ENCODE measurements at places on chromosomes 6 and 20.

DNA sequence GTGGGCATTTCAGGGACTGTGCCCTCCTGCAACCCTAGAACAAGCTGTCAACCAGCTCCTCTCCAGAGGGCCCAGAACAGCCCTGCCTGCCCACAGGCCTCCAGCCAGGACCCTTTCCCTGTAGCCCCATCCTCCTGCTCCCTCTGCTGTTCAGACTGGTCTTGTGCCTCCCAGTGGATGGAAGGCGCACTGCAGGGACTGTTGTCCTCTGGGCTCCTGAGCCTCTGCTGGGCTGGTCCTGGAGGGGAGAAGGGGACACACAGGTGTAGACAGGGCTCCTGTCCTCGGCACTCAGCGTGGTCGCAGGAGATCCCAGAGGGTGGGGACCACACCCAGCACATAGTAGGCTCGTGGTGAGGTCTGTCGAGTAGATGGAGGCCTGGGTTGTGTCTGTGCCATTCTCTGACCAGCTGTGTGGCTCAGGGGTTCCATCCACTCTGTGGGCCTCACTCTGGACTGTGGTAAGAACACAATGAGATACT is 11.5 kb downstream of the ITPR3 start:
- no peak for DNase-seq

DNA sequence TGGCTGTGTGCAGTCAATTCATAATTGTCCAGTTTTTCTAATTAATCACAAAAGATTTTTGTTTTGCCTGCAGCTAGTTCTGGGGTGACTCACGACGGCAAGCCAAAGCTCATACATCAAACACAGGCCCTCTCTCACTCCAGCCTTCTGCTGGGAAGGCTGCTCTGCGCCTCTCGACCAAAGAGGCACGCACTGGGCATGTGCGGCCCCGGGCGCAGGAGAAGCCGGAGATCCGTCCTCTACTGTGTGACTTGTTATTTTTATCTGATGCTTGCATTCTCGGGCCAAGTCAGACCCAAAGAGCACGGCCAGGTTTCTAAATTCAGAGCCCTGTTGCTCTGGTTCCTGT is 98.5 kb downstream of the TFAP2A start:
- no peak for DNase-seq

- DNase-seq, result no peak
Measured at GRCh38 chr20:62056377-62056776, 9.3 kb downstream of the TAF4 start.

GRCh38 chr20:48447456-48447855 is 380.3 kb downstream of the PREX1 start:
- DNase-seq, result no peak

GRCh38 chr20:33576432-33577125 is 85.5 kb upstream of the C20orf144 start:
- no peak for DNase-seq

GRCh38 chr6:27795697-27796494 is 116.3 kb downstream of the OR2B2 start:
- no peak for DNase-seq

DNA sequence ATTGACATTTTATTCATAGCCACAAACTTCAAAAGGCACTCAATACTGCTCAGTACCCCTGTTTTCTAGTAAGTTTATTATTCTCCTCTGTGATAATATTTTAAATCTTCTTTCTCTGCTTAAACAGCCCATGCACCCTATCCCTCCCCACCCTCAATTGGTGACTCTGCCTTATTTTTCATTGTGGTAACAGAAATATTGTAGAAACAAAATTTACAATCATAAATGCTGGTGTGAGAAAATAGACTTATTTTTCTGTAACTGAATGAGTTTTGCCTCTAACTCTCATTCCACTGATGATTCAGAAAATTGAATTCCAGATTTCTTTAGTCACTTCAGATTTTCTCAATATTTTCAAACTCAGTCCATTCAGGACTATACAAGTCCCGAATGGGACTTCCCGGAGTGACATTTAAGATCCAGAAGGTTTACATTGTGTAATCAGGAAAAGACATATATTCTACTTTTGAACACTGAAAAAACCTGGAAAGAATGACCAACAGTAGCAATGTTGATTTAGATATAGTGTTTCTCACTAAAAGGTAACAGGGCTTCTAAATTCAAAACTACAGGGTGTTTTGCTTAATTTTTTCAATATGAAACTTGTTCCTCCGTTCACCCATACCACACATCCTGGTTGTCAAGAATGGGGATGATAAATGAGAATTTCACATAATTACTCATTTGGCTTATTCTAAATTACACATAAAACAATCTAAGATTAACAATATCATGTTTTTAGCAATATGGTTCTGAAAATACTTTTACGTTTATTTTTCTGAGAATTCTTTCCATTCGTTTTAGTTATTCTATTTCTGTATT is 34.8 kb upstream of the UST start:
- no peak for DNase-seq

GRCh38 chr6:154234019-154234772 is 122.4 kb downstream of the IPCEF1 start:
- DNase-seq, result no peak

- no peak for DNase-seq
Measured at GRCh38 chr6:129719692-129720091, 9.7 kb upstream of the ARHGAP18 start.

- DNase-seq, result no peak
Measured at GRCh38 chr6:34340394-34340793, 52.1 kb downstream of the NUDT3 start.

DNA sequence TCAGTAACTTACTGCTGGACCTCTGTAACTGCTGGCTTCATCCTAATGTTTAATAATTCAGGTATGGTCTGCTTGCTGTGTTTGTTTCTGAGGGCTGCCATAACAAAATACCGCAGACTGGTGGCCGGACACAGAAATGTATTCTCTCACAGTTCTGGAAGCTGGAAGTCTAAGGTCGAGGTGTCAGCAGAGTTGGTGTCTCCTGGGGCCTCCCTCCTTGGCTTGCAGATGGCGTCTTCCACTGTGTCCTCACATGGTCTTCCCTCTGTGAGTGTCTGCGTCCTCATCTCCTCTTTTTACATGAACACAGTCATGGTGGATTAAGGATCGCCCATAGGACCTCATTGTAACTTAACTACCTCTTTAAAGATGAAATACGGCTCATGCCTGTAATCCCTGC is 389.7 kb upstream of the JARID2 start:
- DNase-seq, result no peak

DNA sequence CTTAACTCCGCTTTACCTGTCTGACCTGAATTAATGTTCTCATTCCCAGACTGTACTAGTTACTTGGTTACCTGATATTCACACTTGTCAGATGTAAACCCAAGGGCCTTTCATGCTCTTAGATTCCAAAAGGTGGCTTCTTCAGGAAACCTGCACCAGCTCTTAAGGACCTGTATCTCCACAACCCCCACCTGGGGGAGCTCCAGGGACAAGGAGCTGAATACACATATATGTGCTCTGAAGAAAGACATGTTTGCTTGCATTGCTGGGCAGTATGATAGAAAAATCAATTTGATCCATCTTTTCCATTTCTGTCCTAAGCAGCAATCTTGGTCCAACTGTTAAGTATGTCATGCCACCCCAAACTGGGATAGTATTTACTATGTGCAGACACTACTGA is 64.8 kb upstream of the POU3F2 start:
- DNase-seq, result no peak

- no peak for DNase-seq
Measured at GRCh38 chr6:11761744-11762620, 16.6 kb downstream of the ADTRP start.

- no peak for DNase-seq
Measured at GRCh38 chr20:35539756-35540212, 2.1 kb upstream of the ERGIC3 start.

GRCh38 chr6:49051281-49051680 is 411.8 kb downstream of the MMUT start:
- no peak for DNase-seq

DNA sequence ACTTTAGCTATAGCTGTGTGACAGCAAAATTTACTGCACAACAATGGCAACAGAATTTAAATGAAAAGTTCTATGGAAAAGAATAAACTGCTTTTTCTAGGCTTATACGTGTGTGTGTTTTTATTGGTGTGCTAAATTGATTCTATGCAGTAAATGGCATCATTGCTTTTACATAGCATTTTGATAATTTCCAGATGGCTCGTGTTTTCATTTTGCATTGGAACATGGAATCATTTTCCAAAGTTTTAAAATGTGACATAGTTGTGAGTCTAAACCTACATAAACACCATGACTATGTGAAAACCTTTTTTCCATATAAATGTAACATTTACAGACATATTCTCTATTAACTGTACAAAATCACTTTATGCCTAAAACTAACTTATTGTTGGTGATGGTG is 127.8 kb downstream of the SIM1 start:
- DNase-seq, result no peak

DNA sequence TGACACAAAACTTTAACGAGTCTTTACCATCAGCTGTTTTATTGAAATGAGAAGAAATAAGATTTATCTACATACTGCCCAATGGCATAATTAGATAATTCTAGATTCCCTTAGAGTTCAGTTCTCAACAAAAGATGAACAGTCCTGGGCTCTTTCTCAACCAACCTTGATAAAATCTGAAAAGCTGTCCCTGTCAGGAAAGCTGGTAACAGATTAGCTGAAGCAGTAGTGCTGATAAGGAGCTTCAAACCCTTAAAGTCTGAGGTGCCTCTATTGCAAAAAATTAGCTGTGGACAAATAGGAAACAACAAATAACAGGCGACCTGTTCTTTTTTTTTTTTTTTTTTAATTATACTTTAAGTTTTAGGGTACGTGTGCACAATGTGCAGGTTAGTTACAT is 35.9 kb upstream of the FAM135A start:
- DNase-seq, result no peak

- no peak for DNase-seq
Measured at GRCh38 chr6:12291839-12292604, 1.9 kb downstream of the EDN1 start.

DNA sequence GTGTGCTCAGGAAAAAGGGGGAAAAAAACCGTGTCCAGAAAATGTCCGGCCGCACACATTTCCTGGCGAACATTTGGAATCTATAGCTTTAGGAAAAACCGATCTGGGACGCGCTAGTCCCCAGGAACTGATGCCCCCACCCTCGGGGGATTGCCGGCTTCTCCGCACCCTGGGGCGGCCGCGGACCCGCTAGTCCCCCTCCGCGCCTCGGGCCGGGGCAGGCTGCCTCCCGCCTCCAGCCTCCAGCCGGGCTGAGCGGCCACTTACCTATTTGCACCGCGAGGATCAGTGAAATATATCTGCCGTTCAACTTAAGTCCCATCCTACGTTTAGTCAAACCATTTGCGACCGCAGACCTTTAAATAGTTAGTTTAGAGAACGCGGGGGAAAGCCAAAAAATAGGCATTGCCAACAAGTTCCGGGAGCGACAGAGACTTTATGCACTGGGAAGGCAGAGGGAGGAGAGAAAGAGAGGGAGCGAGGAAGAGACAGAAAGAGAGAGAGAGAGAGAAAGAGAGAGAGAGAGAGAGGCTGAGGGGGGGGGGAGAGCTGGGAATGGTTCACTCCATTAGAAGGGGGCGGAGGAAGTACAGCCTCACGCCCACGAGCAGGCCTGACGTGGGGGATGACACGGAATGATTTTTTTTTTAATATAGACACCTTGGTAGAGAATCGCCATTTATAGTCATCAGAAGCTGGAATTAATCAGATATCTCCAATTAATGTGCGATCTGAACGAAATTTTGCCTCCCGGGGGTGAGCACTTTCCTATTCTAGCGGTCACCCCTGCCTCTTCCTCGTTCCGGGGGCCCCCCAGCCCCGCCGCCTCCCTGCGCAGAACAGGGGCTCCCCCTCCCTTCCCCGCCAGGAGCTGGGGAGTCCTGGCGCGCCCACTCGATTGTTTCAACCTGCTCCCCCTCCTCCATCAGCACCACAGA is at the start of gene NRN1:
NRN1 (minus strand) TSS at position 498 of the 938 bp plus-strand sequence; CDS start at position 322, 176 bp downstream.
- DNase-seq, result no peak

DNA sequence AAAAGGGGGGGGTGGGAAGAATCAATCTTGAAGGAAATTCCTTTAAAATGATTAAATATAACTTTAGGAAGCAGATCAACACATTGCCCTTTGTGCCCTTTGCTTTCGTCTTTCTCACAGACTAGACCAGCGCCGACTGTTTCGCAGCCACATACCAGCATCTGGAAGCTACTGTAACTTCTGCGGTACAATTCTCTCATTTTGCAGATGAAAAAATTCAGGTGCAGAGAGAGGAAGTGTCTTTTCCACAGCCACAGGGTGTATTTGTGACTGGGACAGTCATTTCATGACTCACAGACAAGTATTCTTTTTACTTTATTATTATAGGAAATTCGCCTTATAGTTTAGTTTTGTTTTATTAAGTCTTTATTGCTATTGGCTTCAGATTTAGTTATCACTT is 84.2 kb downstream of the UST start:
- DNase-seq, result no peak

DNA sequence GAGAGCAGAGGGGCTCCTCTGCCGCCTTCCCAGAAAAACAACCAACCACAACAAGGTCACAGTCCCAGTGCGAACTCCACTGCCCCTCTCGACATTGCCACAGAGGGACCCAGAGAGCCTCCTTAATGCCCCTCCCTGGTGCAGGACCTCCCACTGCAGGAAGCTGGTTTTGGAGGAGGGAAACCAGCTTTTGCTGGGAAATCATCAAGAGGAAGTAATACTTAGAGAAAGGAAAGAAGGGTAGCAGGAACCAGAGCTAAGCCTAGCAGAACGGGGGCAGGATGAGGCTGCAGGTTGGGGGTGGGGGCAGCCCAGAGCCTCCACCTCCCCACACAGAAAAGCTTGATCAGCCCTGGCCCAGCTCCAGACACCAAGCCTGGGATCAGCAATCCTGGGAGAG is 37.7 kb upstream of the SIRPA start:
- DNase-seq, result no peak

DNA sequence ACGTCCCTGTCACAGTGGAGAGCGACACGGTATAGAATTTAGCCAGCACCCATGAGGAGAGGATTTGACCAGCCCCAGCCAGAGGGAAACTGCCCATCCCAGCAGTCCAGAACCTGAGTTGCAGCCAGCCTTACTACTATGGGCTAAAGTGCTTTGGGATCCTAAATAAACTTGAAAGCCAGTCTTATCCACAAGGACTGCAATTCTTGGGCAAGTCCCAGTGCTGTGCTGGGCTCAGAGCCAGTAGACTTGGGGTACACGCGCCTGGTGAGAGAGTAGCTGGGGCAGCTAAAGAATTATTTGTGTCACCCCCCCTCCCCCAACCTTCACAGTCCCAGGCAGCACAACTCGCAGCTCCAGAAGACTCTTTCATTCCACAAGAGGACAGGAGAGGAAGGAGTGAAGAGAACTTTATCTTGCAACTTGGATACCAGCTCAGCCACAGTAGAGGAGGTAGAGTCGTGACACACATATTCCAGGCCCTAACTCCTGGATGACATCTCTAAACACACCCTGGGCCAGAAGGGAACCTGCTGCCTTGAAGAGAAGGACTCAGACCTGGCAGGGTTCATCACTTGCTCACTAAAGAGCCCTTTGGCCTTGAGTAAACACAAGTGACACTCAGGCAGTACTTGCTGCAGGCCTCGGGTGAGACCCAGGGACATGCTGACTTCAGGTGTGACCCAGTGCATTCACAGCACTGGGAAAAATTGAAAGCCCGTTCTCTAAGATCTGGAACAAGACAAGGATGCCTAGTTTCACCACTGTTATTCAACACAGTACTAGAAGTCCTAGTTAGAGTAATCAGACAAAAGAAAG is 100.3 kb downstream of the REV3L start:
- DNase-seq, result no peak

Data from cortex of kidney (tissue), 1 donor.